ENCODE measurements at places on chromosomes 1 and 21.
A peak's percentile ranks its signal among the peaks of the same experiment; 100 is the strongest.

DNA sequence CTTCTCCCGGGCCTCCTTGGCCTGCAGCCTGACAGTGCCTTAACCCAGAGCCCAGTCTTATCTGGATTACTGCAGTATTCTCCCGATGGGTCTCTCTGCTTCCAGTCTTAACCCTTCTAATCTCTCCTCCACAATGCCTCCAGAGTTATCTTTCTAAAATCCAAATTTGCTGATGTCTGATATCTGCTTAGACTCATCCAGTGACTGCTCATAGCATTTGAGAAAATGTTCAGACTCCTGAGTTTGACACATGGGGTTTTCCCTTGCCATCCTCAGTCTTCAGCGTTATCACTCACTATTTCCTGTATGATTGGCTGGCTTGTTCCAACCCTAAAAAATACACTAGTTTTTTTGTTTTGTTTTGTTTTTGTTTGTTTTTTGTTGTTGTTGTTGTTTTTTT, 102.0 kb downstream of the FMN2 start:
- DNase-seq: no peak

DNA sequence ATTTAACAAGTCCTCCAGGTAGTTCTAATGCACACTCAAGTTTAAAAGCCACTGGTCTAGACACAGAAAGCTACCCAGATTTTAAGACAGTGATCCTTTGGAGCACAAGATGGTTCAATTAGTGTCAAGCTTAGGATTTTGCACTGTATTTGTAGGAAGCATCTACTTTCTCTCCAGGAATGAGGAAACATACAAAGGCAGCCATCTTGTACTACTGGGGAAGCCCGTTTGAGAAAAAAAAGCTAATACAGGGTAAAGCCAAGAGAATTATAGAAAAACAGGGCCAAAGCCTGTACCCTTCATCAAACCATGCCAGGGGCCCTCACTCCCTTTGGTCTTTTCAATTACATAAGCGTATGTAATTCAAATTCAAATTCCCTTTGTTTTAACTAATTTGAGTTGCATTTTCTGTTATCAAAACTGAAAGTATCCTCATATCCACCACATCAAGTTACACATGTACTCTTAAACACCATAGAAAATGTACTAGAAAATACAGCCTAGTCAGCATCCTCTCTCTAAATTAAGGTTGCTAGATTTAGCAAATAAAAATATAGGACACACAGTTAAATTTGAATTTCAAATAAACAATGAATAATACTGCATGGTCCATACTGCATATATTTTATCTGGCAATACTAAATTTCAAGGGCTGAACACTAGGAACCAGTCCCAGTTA, 17.4 kb downstream of the PIK3R3 start:
- DNase-seq: no peak

DNA sequence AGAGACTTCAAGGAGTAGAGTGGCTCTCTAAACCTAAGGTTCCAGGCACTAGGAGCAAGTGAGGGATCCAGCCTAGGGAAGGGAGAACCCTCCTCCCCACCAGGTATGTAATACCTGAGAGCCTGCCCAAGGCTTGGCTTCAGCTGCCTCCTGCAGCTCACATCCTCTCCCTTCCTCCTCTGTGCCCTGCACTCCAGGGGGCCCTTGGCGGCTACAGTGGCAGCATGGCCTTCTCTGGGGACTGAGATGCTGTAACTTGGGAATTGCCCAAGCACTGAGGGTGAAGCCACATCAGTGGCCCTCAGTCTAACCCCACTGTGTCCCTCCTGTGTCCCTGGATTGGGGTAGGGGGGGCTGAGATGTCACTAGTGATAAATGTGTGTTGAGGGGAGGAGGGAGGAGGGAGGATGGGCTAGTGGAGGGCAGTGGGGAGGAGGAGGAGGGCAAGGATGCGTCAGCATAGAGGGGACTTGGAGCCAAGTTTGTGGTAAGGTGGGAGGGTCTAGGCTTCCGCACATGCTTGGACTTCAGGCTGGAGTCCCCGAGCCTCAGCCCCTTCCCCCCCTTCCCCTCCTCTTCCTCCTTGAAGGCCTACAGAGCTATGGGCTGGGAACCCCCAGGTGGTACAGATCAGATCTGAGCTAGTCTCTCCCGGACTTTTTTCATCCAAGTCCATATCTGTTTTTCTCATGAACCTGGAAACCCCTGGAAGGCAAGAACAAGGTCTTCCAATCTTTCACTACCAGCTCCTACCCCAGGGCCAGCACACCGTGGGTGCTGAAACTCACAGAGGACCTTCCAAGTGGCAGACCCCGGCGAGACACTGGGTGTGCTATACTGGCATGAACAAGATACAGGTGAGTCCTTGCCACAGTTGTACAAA, 17.5 kb downstream of the COL9A2 start:
- no peak for DNase-seq

DNA sequence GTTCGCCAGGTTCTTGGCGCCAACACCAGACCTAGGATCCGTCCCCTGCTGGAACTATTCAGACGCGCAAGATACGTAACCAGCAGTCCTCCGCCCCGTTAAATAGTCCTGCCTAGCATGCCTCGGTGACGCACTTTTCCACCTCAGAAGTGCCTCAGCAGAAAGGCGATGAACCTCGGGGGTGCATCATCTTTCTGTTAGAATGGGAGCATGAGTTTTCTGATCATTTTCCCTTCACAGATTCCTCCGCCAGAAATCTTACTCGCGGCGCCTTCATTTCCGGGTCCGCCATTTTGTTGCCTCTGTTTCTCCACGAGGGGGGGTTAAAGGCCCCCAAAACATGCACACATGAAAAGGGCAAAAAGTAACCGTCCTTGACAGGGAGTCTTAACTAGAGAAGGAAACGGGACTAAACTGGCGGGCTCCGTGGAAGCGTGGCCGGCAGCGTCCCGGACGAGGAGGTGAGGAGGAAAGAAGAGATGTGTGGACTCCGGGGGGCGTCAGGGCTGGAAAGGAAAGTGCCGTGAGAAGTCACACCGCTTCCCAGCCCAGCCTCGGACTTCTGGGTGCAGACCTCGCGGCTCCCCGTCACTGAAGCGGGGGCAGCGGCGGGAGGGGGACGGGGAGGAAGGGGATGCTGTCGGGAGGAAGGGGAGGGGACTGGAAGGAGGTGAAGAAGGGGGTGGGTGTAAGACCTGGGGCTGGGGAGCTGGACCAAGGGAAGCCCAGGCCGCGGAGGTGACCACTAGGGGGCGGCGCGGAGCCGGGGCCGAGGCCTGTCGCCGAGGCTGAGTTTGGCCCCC, at the start of gene GABPB2:
GABPB2 (plus strand) TSS at position 288 of the 803 bp plus-strand sequence. CDS start 17,429 bp downstream, outside the sequence.
- peak; percentile 76 for DNase-seq

- no peak for DNase-seq
These were observed 6.7 kb upstream of the PDPN start for GRCh38 chr1:13576926-13577325.

DNA sequence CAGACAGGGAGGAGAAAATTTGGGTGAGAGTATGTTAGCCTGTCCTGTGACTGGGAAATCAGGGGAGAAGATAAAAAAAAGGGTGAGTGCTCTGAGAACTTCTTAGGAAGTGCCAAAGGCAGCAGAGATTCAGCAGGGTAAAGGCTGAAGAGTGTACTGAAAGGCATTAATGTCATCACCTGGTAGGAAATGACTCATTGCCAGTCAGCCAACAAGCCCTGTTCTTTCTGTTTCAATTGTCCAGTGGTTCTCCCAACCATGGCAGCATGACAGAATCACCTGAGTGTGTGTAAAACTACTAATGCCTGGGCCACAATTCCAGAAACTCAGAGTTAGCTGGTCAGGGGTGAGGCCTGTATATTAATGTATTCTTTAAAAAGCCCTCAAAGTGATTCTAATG, 83.5 kb downstream of the INTS7 start:
- DNase-seq: no peak

DNA sequence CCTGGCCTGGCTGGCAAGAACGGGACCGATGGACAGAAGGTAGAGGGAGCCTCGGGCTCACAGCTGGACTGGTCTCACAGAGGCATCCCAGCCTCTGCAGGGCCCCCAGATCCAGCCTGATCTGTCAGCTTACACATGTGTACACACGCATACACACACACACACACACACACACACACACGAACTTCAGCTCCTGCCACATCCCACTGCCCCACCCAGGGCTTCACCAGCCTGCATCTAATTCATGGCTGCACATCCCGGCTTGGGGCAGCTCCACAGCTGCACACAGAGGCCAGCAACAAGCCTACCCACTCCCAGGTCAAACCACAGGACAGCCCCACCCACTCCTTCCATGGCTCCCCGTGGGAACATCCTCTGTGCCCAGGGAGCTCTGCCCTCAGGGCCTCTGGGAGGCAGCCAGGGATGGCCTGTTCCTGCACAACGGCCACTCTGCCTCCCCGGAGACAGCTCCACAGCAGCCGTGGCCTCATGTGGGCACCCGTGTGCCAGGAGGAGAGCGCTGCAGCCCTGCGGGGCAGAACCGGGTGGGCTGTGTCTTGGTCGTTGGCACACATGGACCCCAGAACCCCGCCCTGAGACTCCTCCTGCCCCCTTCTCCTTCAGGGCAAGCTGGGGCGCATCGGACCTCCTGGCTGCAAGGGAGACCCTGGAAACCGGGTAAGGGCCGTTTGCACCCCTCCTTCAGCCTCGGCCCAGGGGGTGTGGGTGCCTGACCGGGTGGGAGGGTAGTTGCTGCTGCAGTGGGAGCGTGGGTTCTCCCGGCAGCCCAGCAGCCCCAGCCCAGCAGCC, 19.1 kb downstream of the COL6A2 start:
- DNase-seq: no peak

- DNase-seq: no peak
These were observed 27.7 kb downstream of the UBE2U start for GRCh38 chr1:64231153-64231552.

DNA sequence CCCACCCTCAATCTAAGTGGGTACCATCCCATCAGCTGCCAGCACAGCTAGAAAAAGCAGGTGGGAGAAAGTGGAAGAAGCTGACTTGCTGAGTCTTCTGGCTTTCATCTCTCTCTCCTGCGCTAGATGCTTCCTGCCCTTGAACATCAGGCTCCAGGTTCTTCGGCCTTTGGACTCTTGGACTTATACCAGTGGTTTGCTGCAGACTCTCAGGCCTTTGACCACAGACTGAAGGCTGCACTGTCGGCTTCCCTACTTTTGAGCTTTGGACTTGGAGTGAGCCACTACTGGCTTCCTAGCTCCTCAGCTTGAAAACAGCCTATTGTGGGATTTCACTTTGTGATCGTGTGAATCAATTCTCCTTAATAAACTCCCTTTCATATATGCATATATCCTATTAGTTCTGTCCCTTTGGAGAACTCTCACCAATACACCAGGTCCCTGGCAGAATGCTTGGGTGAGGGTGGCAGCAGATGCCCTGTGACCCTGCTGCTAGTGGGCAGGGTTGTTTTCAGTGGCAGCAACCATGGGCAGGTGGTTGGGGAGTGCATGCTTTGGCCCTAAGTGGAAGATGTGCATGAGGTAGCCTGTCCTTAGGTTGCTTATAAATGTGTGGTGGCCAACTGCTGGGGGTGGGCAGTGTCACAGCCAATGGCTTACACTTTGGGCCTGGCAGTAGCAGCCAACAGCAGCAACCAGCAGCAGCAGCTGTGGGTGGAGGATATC, 10.8 kb upstream of the ADAM30 start:
- DNase-seq: no peak
